ENCODE measurements at places on chromosomes 4 and X.
A peak's percentile ranks its signal among the peaks of the same experiment; 100 is the strongest.

- DNase-seq: no peak
Observed at GRCh38 chr4:180682776-180683175, 1560.4 kb upstream of the TENM3 start.

- no peak for DNase-seq
Observed at GRCh38 chrX:150159537-150159936, 203.6 kb upstream of the MAMLD1 start.

DNA sequence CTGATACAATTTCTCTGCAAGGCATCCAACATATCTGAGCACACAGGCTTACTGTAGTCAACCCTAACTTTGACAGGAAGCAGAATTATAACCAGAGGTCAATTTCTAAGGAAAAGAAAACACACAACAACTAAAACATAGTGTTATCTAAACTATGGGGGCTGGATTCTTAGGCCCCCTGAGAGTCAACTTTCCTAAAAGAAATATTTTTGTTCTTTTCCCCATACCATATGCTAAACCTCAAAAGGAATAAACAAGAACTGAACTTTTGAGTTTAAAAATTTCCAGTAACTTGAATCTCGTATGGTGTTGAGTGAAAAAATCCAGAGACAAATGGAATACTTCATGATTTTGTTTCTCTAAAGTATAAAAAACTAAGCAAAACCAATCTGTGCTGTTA lies 42.9 kb downstream of the ATXN3L start:
- no peak for DNase-seq

GRCh38 chr4:140662082-140662869 lies 93.5 kb upstream of the UCP1 start:
- peak; percentile 39 for DNase-seq

GRCh38 chr4:91909963-91910362 lies 393.8 kb upstream of the GRID2 start:
- no peak for DNase-seq
